NCI-H1436 treated with DMSO at 0.1 percent for 48 hours (cell line): ENCODE measurements at places on chromosomes 3 and 15.

GRCh38 chr15:95937128-95937528 lies 393.4 kb upstream of the NR2F2 start:
- no peak for DNase-seq

DNA sequence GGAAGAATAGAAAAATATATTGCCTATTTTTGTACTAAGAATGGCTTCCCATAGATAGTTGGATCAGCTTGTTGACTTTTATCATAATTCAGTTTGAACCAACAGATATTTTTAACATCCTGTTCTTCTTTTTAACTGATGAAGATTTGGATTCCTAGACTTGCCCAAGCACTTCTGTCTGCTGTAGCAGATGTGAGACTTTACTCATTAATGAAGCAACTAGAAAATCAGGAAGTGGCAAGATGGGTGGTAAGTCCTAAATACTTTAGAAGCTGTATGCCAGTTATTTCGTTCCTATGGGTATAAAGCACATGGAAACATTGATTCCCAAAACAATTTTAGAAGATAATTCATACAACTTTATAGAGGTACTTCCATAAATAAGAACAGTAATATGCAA lies 8.4 kb downstream of the PIGB start:
- no peak for DNase-seq

DNA sequence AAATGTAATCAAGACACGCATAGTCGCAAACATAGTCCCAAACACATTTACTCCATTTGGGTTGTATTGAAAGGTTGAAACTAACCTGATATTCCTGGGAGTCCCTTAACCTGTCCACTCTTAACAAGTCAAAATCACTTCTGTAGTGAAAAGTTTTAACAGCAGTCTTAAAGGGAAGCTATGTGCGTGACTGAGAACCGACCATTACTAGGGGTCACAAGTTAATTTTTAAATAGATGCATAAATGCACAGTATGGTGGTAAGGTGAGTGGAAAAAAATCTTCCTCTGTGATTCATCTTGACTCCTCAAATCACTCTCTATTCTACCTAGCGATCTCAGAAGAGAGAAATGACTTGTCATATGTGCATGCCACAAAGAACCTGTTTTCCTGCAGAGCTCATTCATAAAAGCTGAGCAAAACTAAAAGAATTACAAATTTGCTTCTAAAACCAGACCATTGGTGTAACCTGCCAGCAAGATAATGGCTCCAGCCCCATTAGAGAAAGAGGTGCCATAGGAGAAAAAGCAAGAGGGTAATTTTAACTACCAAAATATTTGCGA lies 4.8 kb downstream of the GPR15 start:
- no peak for DNase-seq

- DNase-seq = no peak
Measured at GRCh38 chr3:147304756-147305155, 101.6 kb downstream of the ZIC4 start.

GRCh38 chr3:131544557-131544956 lies 41.8 kb upstream of the MRPL3 start:
- DNase-seq = no peak

DNA sequence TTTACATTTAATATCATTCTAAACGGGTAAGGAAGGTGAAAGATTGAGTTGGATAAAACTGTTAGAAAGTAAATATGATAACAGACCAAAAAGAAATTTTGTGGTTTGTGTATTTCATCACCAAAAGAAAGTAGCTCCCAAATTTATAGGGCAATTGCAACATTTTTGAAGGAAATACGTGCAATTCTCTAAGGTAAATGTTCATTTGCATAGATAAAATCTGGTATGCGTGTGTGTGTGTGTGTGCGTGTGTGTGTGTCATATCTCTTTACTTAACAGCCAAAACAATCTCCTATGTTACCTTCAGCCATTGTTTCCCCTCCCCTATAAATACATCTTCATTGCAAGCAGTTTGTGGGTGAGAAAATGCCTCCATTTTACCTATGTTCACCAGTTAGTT lies 208.4 kb downstream of the TNIK start:
- no peak for DNase-seq

GRCh38 chr3:149251186-149251585 lies 29.6 kb upstream of the CP start:
- no peak for DNase-seq

DNA sequence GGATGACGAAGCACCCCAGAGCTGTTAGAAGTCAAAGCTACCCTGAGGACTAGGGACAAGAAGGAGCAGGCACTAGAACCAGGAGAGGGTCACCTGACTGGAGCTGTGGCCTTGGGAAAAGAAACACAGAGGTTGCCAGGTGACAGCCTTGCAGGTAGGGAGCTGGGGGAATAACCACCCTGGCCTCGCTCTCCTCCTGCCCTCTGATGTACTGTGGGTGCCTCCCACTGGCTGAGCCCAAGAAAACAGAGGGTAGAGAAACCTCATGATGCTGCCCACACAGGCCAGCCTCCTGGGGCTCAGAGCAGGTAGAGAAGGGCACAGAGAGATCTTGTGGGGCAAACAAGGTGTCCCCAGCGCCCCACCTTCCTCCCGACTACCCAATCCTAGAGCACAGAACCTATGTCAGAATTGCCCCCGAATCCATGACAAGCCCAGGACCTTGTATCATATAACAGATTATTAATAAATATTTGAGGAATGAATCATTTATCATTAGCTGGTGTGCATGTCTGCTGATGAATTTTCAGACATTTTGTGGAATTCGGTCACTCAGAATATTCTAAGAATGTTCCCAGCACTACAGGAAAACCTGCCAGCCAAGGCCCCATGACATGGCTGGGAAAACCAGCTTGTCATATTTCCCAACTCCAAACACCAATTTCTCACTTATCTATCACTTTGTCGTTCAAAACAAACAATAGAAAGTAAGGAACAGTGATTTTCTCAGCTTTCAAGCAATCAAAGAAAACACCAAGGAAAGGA lies 59.8 kb upstream of the MEX3B start:
- peak; percentile 53 for DNase-seq

DNA sequence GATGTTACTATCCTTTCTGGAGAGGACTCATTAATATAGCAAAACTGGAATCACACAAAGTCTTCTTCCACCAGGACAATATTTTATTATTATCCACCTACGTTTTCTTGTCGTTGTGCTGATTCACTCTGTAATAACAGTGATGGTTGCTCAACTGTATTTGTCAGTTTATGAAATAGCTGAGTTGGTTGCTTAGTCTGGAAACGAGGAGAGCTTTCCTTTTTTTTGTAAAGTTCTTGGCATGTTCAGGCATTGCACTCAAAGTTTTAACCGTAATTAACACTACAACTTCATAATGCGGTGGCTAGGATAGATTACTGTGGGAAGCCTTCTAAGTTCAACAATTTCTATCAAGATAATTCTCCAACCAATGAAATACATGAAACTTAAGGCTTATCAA lies 131.2 kb downstream of the RAP2B start:
- no peak for DNase-seq

GRCh38 chr3:171123915-171124314 lies 97.4 kb upstream of the SLC2A2 start:
- DNase-seq = no peak

DNA sequence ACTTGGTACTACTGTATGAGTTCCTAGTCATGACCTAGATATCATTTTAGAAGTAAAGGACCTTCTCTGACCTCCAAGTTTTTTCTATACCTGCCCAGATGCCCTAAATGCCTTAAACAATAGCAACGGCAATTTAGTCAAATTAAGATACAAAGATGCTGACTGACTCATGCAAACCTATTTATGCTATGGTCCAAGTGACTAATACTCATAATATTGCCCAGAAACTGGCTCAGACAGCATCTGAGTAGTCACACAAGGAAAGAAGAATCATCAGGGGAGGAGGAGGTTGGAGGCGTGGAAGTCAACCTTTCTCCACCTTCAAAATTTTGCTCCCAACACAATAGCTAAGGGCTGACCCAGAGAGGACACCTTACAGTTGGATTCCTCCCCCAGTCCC lies 6.8 kb downstream of the FYCO1 start:
- no peak for DNase-seq

DNA sequence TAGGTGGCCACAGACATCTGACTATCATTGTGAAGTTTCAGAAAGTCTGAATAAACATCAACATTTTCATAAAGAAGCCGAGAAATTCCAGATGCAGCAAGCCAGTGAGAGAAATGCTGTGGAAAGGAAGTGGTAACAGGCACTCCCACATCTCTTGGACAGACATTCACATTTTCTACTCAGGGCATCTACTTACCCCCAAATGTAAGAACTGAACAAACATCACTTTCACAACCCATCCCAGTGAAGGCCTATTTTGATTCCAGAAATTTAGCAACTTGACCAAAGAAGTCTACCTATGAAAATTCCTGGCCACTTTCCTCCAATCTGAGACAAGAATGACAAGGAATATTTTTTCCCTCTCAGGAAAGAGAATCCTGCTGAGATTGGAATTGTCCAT lies 224.8 kb upstream of the DCBLD2 start:
- DNase-seq = no peak

DNA sequence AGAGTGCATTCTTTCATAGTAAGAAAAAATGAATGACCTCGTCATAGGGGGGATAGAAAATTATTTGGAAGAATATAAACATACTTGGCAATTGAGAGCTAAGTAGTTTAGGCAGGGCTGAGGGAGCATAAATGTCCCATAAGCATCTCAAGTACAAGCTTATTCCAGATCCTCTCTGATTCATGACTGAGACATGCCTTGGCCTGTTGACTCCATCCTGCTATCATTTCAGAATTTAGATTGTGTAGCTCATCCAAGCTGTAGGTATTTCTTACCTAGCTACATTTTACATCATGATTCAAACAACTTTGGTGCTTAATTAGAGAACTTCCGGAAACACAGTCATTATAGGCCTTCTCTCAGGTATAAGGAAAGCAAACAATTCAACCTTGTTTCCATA lies 12.3 kb downstream of the POGLUT1 start:
- no peak for DNase-seq

- DNase-seq = no peak
Measured at GRCh38 chr3:29408676-29409075, 127.8 kb downstream of the RBMS3 start.

DNA sequence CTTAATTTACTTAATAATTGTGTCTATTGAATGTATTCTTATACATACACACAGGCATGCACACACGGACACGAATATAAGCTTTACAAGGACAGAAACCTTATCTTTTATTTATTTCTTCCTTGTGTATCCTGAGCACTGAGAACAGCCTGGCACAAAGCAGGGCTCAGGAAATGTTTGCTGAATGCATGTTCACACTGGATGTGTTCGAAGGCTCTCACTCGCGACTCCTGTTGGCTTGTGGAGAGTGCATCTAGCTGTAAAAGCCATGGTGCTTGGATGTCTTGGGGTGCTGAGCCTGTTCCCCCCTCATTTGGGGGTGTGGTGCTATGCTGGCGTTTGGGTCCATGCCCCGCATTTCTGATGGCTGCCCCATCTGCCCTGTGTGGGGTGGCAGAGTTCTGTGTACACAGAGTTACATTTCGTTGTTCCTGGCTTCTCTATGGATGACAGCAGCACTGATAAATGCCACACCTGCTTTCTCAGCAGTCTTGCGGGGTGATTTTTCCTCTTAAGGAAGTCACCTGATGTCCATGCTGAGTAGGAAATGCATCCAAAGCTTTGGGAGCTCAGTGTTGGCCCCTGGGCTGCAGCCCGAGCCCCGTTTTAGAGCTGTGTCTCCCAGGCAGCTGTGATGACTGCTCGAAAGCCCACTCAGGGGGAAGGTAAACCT lies 148.5 kb downstream of the IGF1R start:
- no peak for DNase-seq

DNA sequence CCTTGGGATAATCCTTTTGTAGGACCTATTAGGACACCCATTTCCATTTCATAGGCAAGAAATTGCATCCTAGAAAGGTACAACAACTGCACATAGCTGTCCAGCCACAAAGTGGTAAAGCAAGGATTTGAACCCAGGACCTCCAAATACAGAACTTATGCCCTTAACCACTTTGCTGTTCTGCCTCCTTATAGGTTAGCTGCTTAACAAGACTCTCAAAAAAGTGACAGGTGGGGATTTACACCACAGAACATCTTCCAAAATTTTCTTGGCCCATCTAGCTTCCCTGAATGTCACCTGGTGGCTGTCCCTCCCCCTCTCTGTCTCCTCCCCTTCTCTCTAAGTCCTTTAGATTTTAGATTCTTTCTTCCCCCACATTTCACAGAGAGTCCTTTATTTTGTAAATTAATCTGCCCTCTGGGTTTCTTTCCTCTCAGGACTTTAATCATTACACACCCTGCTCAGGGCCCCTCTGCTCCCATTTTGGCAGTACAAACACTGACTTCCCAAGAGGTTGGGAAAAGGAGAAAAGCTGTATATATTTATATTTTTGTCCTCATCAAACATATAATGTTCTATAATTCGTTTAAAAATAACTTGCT lies 120.6 kb downstream of the CPNE4 start:
- no peak for DNase-seq

DNA sequence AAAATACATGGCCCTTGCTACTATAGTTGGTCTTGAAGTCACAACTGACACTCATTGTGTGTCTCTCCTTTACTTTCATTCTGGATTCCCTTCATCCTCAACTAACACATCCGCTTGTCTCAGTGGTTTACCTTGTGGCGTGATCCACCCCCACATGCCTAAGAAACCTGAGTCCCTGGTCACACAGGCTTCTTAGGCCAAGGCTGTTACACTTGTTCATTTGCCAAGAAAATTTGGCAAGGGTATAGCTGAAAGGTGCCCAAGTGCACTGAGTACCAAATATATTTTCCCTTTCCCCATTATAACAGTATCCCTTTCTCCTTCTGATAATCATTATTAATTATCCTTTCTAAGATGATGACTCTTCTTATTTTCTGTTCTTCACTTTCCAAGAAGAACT lies 207.6 kb upstream of the STAC start:
- no peak for DNase-seq

DNA sequence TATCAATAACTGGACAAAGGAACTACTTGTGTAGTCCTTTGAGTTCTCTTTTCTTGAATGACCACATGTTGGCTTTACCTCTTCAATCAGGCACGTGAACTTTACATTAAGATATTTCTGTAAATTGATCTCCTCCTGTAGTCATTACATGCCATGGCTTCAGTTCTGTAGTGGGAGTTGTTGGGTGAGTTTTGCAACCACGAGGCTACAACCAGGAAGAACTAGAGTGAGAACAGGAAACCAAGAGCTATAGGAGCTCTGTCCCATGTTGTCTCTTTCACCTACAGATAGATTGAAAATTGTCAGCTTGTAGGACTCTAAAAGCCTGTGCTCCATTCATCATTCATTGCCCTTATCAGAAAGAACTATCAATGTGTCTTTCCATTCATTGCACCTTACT lies 2.0 kb downstream of the RSRC1 start:
- no peak for DNase-seq
